ENCODE measurements at places on chromosomes 12 and 14.

GRCh38 chr14:35949920-35950513, 123.9 kb downstream of the BRMS1L start:
- no peak for DNase-seq

- DNase-seq = no peak
Observed at GRCh38 chr14:69613312-69614073, 2.1 kb downstream of the SUSD6 start.

DNA sequence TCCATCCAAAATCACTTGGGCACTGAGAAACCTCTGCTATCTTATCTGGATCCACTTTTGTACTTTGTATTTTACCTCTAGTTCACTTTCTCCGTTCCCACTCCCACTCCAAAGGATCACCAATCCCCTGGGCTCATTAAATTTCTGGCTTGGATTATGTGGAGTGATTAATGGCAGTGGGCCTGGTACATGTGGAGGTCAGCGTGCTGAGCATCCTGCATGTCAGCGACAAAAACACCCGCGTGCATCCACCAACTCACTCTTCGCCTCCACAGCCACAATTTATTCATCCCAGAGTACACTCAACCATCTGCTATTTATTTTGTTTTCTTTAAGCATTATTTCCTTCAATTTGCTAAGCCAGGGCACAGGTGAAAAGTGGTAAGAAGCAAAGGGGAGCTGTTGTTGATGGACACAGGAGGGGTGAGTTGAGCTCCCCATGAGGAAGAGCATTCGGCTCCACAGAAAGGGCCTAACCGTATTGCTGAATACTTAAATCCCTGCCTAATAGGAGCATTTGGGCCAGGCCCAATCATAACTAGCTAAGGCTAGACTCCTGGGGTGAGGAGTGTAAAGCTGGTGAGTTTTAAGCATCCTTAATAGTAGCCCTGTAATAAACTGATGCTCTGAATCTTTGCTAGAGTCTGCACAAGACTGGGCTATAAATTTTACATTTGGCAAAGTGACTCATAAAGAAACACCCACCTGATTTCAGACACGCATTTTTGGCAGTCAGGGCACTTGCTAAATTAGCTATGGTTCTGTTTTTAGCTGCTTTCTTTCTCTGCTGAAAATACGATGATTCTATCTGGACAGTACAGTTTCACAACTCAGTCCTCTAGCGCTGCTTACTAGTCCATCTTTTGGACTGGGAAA, 137.8 kb downstream of the SLC25A21 start:
- DNase-seq = no peak

- DNase-seq = no peak
Observed at GRCh38 chr12:113180333-113180732, 4.9 kb downstream of the DDX54 start.

- DNase-seq = no peak
Observed at GRCh38 chr14:22821193-22822015, 6.2 kb upstream of the SLC7A7 start.

Data from chondrocyte (in vitro differentiated cells).